ENCODE measurements at places on chromosomes 7 and 10.
A peak's percentile ranks its signal among the peaks of the same experiment; 100 is the strongest.

- no peak for DNase-seq
Measured at GRCh38 chr10:103932971-103933370, 15.0 kb upstream of the STN1 start.

DNA sequence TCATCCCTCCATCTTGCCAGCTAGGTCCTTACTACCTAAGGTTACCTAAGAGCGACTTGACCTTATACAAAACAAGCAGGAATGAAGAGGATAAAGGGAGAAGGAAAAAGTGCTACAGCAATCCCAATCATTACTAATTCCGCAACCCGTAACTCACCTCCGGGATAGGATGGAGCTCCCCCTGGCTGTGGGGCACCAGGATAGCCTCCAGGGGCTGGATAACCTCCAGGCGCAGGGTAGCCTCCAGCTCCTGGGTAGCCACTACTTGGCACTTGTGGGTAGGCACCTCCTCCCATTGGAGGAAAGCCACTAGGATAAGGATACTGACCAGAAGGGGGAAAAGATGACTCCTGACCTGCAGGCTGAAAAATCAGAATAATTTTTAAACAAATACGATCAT, 15.8 kb downstream of the ANXA7 start:
- DNase-seq = no peak

DNA sequence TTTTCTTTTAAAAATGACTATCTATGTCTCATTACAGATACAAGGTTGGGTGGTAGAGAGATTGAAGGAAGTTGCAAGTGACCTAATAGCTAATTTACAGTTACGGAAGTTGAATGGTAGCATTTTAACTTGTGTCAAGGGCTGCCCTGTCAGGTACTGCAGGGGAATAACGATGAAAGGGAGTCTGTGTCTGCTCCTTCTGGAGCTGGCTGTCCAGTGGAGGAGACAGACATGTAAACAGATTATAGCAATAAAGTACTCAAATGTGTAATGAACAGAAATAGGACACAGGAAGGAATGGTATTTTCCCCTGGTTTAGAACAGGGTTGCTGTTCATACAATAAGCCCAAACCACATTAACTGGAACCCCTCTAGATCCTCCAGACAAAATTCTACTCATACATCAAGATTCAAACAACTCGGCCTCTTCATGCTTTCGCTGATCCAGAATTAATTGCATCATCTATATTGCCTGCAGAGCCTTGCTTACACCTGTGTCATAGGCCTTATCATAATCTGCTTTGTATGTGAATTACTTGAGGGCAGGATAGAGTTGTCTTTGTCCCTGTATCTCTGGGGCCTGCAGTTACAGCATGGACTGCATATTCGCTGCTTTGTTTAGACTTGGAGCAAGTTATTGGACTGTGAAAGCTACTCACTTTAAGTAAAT, 42.8 kb downstream of the AUTS2 start:
- DNase-seq = no peak

GRCh38 chr7:55432939-55433784, 68.0 kb downstream of the LANCL2 start:
- peak; percentile 60 for DNase-seq

- DNase-seq = no peak
Measured at GRCh38 chr10:2026936-2027335, 289.6 kb upstream of the ADARB2 start.

DNA sequence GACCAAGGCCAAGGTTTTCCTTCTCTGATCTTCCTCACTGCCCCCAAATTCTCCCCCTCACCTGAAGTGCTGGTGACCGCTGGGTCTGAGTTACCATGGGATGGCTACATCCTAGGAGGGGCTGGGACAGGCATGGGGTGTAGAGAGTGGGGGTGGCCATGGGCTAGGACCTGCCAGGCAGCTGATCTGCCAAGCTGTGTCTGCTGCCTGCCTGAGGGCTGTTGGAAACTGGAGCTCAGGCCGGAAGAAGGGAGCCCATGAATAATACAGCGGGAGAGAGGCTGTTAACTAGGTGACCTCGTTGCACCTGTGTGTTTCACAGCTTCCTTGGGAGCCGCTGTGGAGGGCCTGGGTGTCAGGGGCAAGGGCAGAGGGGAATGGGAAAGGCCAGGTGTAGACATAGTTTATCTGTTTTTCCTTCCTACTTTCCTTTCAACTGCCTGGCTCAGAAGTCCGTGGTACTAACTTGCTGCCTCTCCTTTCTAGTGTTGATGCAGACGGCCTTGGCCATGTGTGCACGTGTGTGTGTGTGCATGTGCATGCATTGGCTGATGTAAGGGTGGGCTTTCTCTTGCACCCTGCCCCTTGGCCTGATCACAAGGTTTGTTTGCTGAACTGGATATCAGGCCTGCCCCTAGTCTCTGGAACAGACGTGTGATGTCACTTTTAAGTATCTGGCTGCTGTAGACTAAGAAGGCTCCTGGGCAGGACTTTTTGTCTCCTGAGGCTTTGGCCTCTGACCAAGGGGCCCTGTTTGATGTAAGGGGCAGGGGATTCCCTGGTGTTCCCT, 11.9 kb downstream of the CDH23 start:
- DNase-seq = no peak

DNA sequence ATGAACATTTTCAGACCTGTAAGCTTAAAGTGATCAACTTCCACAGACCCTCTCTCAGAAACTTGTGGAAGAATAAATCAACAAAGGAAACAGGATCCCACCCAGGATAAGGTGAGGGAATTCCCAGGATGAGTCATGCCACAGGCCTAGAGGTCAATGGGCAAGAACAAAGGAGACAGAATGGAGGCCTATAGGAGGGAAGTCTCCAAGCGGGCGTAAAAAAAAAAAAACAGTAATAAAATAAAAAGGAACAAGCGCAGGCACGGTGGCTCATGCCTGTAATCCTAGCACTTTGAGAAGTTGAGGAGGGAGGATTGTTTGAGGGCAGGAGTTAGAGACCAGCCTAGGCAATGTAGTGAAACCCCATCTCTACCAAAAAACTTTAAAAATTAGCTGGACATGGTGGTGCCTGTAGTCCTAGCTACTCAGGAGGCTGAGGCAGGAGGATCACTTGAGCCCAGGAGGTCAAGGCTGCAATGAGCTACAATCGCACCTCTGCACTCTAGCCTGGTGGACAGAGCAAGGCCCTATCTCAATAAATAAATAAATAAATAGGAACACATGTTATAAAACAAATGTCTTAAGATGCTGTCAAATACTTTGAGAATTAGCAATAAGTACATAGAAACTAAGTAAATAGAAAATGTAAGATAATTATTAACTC, 8.4 kb downstream of the SORBS1 start:
- DNase-seq = no peak

GRCh38 chr7:80517282-80517747, 5.5 kb upstream of the GNAT3 start:
- no peak for DNase-seq

- DNase-seq = no peak
Measured at GRCh38 chr7:1679326-1679965, 9.4 kb downstream of the ELFN1 start.

- DNase-seq = peak; percentile 28
Measured at GRCh38 chr10:100847440-100847839, 65.3 kb upstream of the SLF2 start.

GRCh38 chr10:105398202-105398601, 757.1 kb downstream of the SORCS3 start:
- peak; percentile 38 for DNase-seq

DNA sequence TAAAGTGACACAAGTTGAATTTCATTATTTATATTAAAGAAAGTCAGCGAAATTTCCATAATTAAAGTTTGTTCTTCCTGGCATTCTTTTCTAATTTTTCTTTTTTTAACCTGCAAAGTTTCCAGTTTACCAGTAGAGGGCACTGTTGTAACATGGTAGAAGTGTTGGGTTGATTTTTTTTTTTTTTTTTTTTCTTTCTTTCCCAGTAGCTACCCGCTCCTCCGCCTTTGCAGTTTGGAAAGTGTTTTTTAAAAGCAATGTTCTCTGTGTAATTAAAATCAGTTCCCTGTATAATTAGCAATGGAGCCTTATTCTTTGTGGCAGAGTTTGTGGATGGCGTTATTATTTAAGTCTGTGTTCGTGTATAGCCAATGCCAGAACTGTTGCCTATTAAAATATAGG, 53.7 kb downstream of the TAF3 start:
- DNase-seq = peak; percentile 23

- DNase-seq = no peak
Measured at GRCh38 chr10:21314906-21315644, 210.4 kb downstream of the SKIDA1 start.

DNA sequence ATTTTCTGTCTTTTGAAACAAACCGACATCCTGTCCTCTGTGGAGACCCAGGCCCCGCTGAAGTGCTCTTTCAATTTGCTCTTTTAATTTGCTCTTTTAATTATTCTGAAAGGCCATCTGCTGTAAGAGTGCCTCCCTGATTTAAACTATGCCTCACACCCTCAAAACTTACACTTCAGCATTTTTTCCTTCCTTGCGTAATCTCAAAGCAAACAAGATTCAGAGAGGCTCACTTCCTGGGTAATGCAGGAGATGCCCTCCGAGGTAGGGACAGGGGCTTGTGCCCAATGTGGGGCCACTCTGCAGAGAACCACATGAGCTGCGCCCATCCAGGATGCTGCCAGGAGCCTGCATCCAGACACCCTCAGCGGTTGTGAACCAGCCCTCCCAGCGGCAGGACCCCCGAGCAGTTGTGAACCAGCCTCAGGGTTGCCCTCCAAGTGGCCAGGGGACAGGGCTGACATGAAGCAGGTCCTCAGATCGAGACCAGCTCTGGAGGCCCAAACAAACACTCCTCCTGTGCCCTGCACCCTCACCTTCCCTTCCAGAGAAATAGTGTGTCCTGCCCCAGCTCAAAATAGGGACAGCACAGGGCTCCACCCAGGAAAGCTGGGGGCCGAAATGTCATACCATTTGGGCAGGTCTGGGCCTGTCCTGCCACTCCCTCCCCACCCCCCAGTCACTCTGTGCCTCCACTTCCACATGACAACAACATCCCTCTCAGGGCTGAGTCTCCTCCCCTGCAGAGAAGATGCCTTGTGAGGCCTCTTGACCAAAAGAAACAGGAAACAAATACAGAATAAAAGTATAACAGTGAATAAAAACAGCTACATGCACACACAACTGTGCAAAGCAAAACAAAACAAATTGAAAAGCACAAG, 190.4 kb downstream of the PTPRN2 start:
- DNase-seq = no peak

DNA sequence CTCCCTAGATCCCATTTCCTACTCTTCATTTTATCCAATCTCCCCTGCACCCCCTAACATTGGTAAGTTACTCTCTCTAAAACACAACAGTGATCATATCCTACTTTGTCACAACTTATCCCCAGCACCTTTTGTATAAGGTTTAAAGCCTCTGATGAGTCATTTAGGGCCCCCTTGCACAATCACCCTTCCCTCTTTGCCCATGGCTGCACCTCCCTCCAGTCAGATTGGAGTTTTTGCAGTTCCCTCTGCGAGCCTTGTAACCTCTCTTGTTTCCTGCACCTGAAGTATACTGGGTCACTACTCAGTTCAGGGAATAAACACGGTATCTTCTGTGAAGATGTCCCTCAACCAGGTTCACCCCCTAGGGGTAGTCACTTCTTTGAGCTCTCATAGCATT, 55.9 kb upstream of the ADRB1 start:
- no peak for DNase-seq

DNA sequence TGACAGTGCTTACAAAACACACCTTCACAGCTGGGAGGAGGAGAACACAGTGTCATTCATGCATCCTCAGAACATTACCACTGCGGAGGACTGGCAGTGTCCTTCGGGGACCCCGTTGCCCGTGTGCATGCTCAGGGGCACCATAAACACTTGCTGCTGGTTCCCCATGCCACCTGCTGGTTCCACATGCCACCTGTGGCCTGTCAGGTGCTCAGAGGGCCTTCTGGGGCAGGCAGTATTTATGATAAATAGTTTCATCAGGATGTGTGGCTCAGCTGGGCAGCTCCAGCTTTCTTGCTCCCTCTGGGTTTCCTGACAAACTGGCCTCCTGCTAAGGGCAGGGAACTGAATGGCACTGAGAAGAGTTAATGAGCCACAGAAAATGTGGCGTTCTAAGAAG, 32.1 kb downstream of the CELF2 start:
- no peak for DNase-seq

- peak; percentile 84 for DNase-seq
Measured at GRCh38 chr7:55546814-55547213, 25.5 kb downstream of the VOPP1 start.

- no peak for DNase-seq
Measured at GRCh38 chr10:61554925-61555324, 101.7 kb upstream of the TMEM26 start.

GRCh38 chr7:135109562-135109961, 38.3 kb upstream of the TMEM140 start:
- DNase-seq = no peak

DNA sequence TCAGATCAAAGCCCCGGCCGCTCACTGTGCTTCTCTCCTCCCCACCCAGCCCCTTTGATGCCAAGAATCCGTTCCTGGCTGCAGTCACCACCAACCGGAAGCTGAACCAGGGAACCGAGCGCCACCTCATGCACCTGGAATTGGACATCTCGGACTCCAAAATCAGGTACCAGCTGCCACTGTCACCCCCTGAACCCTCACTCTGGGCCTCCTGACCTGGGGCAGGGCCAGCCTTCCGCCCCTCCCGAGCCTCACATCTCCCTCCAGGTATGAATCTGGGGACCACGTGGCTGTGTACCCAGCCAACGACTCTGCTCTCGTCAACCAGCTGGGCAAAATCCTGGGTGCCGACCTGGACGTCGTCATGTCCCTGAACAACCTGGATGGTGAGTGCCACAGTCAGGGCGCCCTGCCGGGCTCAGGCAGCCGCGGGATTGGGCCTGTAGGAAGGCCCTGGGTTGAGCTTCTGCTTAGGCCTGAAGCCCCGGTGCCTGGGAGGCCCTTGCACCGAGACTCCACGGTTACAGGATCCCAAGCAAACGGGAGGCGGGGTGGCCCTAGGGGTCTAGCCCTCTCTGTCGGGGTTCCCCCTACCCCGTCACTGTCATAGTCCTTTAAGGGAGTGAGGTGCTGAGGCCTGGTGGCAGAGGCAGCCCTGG, 10.8 kb downstream of the TMEM120A start:
- DNase-seq = no peak

- DNase-seq = no peak
Measured at GRCh38 chr10:111078505-111079185, 1.8 kb downstream of the ADRA2A start.

- DNase-seq = no peak
Measured at GRCh38 chr7:135251496-135252391, 18.1 kb downstream of the STRA8 start.
